Effector memory CD4-positive, alpha-beta T cell (primary cell): ENCODE measurements at places on chromosomes 3 and 15.

GRCh38 chr3:163838769-163839168 is 1239.5 kb downstream of the SI start:
- DNase-seq: no peak

DNA sequence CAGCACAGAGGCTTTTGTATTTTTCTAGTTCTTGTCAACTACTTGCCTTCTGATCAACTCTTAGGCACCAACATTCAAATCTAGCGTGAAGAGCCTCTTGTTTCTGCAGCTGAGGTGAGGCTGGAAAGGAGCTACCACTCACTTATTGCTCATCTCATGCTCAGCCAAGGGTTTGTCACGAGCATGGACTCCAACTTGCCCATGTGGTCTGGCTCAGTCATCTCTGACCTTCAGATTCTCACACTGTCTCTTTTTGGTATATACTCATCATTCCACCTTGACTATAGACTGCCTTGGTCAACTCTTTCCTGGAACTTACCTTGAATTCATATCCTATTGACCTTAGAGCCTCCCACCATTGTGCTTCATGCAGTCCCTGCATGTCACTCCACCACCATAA is 5.2 kb upstream of the GJD2 start:
- DNase-seq: no peak

GRCh38 chr3:58116985-58117384 is 93.8 kb downstream of the DNASE1L3 start:
- no peak for DNase-seq

DNA sequence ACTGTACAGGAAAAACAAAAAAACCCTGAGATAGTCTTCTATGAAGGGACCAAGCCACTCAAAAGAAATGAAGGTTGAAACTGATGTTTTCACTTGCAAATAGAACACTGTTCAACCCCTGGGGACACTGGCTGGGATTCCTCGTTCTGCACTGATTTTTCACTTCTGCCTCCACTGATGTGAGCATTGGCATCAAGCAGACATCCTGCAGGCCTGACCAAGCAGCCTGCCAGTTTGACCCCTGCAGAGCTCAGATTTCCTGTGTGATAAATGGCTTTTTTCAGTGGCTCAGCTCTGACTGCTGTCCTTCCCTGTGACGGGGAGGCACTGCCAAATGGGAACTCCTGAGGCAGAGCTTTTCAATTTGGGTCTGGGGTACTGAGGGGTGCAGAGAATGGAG is 50.0 kb downstream of the RASGRP1 start:
- DNase-seq: no peak

- DNase-seq: no peak
Measured at GRCh38 chr15:99132122-99132521, 27.2 kb downstream of the SYNM start.

- DNase-seq: no peak
Measured at GRCh38 chr15:59680346-59680745, 8.8 kb downstream of the BNIP2 start.

DNA sequence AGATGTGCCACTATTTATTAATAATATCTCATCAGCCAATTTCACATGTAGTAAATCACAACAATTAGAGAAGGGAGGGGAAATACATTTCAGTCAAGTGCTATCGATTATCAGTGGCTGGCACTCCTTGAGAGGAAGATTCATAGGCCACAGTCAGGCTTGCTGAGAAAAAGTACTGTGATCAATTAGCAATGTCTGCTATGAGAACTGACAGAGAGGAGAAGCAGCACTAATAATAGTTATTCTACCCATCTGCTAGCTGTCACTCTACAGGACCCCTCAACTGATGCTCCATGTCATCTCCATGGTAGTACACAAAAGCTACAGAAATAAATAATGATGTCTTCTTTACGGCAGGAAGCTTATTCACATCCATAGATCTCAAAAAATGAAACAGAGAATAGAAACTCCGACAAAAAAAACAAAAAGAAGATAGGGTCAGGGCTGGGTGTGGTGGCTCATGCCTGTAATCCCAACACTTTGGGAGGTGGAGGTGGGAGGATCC is 351.3 kb downstream of the FOXP1 start:
- no peak for DNase-seq

- DNase-seq: no peak
Measured at GRCh38 chr3:168645180-168645579, 549.5 kb upstream of the GOLIM4 start.

DNA sequence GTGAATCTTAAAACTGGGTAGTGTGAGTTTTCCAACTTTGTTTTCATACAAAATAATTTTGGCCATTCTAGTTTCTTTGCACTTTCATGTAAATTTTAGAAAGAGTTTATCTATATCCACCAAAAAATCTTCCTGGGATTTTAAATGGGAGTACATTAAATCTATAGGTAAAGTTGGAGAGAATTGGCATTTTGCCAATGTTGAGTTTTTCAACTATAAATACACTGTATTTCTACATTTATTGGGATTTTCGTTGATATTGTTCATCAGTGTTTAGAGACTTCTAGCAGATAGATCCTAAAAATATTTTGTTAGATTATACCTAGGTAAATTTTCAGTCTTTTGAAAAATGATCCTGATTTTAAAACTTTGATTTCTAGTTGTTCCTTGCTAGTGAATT is 83.1 kb upstream of the CCDC54 start:
- DNase-seq: no peak

DNA sequence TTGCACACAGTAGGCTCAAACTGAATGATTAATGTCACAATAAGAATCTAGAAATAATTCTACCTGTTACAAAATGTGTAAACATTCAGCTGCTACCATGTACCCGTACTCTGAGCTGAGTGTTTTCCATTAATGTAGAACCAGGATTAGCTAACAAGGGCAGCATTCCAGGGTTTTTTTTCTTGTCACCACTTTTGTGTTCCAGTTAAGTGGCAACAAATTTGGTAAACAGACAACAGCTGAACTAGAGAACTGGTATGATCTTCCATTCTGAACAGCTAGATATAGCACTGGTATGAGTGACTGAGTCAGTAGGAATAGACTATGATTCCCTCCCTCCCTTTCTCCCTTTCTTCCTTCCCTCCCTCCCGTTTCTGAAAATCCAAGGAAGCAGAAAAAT is 229.4 kb downstream of the CD47 start:
- DNase-seq: no peak

- no peak for DNase-seq
Measured at GRCh38 chr15:70505411-70505919, 257.9 kb downstream of the UACA start.

DNA sequence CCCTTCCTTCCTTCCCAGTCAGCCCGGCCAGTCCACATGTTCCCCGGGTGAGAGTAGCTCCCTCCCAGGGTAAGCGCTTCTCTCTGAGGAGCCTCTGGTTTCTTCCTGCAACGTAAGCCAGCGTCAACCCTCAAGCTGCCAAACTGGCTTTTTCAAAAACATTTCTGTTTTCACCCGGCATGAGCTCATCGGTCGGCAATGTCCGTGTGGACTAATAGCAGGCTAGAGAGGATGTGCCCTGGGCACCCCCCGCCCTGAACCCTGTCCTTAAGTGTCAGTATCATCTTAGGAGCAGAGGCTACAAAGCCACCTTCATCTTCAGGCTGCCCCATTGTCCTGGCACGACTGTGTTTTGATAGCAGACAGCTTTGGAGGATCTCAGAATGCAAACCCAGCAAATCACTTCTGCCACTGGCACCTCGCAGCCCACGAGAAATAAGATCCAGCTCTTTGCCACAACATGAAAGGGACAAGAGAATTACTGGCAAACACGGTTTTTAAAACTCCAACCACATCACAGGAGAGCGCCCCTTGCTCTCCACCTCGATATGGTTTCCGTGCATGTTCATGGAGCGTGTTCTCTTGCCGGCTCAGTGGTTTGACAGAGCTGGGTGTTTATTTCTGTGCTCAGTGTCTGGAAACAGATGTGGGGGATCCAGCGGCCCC is 9.9 kb downstream of the ALDH1A3 start:
- DNase-seq: no peak

- DNase-seq: no peak
Measured at GRCh38 chr15:58771621-58772250, 634 bp downstream of the MINDY2 start.

DNA sequence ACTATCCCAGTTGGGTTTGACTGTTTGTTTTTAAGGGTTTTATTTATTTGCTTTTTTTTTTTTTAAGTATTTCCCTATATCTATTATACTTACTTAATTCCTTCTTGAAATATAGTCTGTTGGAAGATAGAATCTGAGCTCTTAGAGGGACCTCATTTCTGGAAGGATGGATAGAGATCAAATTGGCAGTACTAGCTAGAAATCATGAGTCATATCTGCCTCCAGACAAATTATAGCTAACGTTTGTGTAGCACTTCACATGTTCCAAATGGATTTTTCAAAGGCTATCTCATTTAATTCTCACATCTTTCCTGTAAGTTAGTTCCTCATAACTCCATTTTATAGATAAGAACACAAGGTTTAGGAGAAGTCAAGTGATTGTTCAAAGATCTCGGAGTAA is 384.7 kb downstream of the ZIC1 start:
- no peak for DNase-seq

GRCh38 chr3:73827725-73828211 is 203.0 kb upstream of the PDZRN3 start:
- no peak for DNase-seq

GRCh38 chr3:31571325-31571724 is 38.6 kb downstream of the STT3B start:
- no peak for DNase-seq

DNA sequence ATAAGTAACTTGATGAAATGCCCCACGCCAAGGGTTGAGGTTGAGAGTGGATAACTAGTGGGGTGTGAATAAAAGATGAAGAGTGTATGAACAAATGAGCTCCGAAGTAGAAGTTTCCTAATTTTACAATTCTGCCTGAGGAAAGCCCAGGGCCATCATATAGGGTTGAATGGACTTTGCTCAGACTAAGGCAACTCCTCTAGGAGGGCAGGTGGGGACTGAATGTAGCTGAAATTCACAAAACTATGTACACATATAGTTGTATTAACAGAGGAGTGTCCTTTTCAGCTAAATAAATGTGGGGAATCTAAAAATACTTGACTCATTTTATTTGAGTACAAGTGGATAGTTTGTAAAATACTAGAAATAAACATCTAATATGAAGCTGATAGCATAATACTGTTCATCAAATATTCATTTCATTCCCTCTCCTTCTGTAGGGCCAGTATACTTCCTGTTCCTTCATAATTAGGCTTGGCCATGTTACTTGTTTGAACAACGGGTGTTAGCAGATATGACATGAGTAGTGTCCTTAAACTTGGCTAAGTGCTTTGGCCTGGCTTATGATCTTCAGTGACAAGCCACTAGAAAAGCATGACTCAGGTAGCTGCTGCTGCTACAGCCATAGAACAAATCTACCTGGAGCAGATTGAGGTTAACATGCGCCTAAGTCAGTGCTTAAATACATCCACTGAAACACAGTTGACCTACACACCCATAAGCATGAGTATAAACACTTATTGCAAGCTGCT is 26.5 kb downstream of the PLSCR1 start:
- no peak for DNase-seq
